ENCODE measurements at places on chromosomes 2 and 18. TPM values are rescaled to one million over a fixed set of nuclear protein-coding genes. Genes with fewer than 3 reads are reported as not detected.

NEB gene
- 1.2 TPM for total RNA-seq

DNA sequence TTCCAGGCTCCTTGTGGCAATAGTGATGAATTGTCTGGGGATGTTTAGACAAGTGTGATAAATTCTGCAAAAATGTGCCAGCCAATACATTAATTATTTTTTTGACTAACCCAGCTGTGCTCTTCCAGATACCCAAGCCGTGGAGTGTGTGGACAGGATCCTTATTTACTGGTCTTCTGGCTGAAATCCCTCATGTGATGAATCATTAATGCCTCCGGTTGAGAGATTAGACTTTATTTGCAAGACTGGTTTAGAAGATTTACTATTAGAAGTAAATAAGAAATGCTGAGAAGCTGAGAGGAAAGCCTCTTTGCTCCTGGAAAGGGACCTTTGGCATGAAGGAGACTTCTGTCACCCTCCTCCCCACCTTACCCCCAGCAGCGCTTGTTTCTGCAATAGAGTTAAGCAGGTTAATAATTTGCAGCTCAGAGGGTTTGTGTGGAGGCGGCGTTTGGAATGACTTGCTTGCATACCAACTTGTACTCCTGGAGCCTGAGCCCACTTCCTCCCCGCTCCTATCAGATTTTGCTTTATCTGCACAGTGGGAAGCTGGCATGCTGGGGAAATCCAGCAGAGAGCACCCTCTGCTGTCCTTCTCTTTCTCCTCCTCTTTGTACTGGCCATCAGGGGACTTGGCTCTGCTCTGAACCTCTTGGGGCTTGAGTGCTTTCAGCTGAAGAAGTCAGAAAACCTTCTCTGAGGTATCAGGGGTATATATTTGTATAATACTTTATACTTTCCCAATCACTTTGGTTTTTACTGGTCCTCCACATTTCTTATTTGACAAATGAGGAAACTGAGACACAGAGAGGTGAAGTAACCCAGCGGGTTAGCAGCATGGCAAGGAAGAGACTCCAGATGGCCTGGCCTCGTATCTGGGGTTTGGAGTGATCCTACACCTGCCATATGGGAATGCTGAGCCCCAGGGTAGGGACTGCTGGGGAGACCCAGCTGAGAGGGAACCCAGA lies 16.3 kb downstream of the SLC3A1 start:
- DNase-seq: no peak

- no peak for DNase-seq
Measured at GRCh38 chr18:64331419-64331818, 182.5 kb upstream of the LINC00305 start.

DNA sequence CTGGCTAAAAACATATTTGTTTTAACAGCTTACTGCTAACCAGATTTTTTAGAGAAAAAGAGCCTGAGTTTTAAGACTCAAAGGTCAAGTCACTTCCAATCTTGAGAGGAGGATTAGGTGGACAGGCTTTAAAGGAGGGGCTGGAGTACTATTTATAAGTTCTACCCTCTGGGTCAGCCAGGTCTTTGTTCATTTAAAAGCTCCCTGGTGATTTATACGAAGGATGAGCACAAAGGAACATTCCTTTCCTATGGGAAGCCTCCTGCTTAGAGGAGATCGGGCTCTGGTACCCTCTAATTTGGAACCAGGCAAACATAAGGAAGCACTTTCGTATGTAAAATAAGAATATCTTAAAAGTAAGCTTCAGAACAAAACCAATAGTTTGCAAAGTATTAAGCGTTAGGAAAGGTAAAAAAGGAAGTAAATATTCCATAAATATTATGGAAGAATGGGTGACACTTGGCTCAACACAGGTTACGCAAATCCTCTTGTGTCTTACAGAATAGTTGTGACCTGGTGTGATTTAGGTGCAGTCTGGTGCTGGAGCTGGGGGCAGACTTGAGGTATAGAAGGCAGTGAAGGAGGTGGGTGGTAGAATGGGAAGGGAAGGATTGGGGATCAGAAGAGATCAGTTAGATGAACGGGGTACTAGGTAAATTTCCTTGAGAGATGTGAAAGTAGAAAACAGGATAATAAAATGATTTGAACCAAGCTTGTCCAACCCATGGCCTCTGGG lies 35.6 kb downstream of the PDE6D start:
- DNase-seq: no peak

GRCh38 chr2:177058747-177059146 lies 153.8 kb upstream of the HNRNPA3 start:
- no peak for DNase-seq

DNA sequence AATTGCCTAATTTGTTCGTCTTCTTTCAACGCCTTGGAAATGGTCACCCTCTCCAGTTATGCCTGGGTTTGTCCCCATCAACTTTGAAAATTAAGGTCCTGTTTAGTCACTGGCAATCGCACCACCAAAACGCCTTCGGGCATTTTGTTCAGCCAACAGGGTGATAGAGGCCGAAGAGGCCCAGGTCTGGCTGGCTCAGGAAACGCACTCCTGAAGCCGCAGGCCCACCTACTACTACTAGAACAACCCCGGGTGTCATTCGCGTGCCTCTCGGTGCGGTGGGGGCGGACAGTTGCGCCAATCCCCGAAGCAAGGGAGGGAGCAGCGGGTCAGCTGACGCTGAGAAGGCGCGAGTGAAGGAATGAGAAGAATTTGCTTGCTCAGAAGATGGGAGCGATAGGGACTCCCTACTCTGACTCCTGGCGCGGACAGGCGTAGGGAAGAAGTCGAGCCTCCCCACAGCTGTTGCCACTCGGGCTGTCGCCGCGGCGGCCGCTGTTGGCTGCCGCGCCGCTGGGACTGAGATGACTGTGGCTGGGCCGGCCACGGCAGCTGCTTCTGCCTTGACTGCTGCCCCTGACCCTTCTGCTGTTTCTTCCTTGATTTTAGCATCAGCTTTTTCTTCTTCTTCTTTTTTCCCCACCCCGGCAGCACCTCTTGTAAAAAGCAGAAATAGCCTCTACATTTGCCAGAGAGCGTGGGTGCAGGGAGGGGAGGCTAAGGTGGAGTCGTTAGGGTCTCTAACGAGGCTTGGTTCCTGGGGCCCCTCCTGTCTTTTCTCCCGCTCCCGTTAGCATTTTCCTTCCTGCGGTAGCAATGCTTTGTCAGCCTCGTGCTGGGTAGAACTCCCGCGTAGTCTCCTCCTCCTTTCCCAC lies 387.6 kb downstream of the FIGN start:
- peak; percentile 14 for DNase-seq

DNA sequence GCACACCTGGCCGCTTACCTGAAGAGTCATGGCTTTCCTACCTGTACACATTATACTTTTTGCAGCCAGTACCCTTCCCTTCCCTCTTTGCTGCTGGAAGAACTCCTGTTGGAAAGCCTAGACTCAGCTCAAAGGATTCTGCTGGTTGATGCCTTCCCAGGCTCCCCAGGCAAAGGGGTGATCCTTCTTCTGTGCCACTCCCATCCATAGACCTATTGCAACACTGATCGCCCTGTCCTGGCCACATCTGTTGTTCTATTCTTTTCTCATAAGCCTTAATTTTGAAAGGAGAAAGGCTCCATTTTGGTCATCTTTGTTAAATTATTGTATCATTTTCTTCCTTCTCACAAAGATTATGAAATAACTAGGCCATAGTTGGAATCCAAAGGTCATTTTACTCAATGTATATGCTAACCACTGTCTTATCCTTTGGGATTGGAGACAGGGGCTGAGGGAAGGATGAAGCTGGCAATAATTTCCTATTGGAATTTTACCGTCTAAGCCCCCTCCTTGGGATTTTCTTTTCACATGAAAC lies 3.4 kb upstream of the PRKCE start:
- DNase-seq: no peak
